ENCODE measurements at places on chromosomes 1 and 21.

- DNase-seq, result no peak
These were observed 17.0 kb downstream of the RRP1B start for GRCh38 chr21:43676391-43676790.

- DNase-seq, result no peak
These were observed 281.4 kb downstream of the GRIK1 start for GRCh38 chr21:29658177-29658933.

DNA sequence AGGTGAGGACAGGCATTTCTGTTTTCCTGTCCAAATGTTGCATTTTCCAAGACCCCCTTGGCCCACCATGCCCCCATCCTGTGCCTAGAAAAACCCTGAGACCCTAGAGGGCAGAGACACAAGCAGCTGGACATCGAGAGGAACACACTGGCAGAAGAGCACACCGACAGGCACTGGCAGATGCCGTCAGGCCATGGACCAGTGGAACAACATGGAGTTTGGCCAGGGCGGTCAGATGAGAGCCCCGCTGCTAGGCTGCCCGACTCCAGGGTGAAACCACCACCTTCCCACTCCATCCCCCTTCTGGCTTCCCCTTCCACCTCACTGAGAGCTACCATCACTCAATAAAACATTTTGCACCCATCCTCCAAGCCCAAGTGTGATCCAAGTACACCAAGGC is 438.4 kb downstream of the SIPA1L2 start:
- no peak for DNase-seq

GRCh38 chr21:45254460-45254930 is 33.2 kb downstream of the POFUT2 start:
- DNase-seq, result no peak

GRCh38 chr1:10149231-10149630 is 61.1 kb upstream of the KIF1B start:
- DNase-seq, result no peak

GRCh38 chr1:101308935-101309333 is 72.1 kb downstream of the S1PR1 start:
- DNase-seq, result no peak

- no peak for DNase-seq
These were observed 561 bp downstream of the OLFM3 start for GRCh38 chr1:101995984-101996745.

DNA sequence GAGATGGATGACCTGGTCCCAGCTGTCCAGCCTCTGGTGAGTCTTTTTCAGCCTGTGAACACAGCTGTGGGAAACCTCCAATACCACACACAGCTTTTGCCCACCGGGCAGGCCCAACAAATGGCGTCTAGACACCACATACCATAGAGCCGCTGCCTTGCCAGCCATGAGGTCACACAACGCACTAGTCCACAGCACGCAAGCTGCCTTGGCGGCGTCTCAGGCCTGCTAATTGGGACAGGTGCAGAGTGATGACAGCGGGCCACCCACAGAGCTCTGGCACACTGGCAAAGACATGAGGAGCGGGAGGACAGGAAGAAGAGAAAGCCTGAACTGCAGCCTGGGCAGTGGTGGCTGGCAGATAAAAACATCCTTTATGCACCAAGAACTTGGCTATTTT is 125.5 kb downstream of the ADAMTS1 start:
- DNase-seq, result no peak

GRCh38 chr21:39083377-39084008 is 99.8 kb downstream of the PSMG1 start:
- DNase-seq, result peak; percentile 68

- peak; percentile 44 for DNase-seq
These were observed 4.5 kb downstream of the TMEM125 start for GRCh38 chr1:43274125-43274803.

GRCh38 chr1:30541721-30542485 is 181.5 kb downstream of the MATN1 start:
- DNase-seq, result no peak

DNA sequence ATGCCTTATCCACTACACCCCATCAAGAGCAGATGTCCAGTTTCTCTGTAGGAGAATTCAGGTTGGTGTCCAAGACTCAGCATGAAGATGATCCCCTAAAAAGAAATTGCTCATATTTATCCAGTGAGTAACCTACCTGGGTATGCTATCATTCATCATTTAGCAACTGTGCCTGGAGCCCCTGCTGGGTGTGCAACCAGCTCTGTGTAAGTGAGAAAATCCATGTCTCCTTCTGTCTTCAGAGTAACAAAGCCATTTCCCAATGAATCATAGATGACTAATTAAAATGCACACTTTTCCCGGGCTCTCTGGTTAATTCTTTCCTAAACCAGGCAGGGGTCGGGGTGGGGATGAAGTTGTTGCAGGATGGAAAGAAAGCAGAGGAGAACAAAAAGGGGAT is 35.8 kb downstream of the OLFML3 start:
- DNase-seq, result no peak

GRCh38 chr1:20666146-20666545 is 5.0 kb upstream of the DDOST start:
- DNase-seq, result no peak

DNA sequence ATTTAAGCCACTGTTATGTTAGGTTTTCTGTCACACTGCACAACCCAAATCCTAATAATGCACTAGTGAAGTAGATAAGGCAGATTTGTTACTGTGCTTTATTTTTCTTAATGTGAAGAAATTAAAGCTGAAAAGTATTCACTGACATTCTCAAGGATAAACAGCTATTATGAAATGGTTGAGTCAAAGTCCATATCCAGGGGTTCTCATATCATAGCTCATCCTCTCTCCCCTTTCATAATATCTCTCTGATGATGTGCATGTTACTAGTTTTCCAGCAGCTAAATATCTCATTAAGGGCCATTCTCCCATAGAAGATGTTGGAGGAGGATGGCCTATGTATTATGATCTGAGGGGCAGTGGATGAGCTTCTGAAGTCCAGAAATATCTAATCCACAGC is 53.6 kb upstream of the CCDC190 start:
- DNase-seq, result no peak

GRCh38 chr1:242828828-242829227 is 304.3 kb upstream of the PLD5 start:
- DNase-seq, result no peak
